ENCODE measurements at places on chromosomes 16 and 17. TPM values are rescaled to one million over a fixed set of nuclear protein-coding genes. Genes with fewer than 3 reads are reported as not detected.

Gene C17orf107
- total RNA-seq: 4.3 TPM

Gene FAM171A2
- total RNA-seq: 2.6 TPM

Gene OR3A3
- total RNA-seq: not detected

Gene AGRP
- total RNA-seq: not detected

Gene SEZ6
- total RNA-seq: not detected

Gene PIGW
- 5.8 TPM for total RNA-seq

Gene CCL8
- 1.2 TPM for total RNA-seq

Gene DVL2
- total RNA-seq: 44.1 TPM

Gene CA5A
- total RNA-seq: not detected

Gene DCAF7
- 24.5 TPM for total RNA-seq

Gene ZNF287
- total RNA-seq: 6.3 TPM

Gene LSM12
- 34.0 TPM for total RNA-seq

Gene NETO2
- 17.5 TPM for total RNA-seq

Gene RTN4RL1
- 2.6 TPM for total RNA-seq

Gene ADGRG3
- not detected for total RNA-seq

Gene BCO1
- not detected for total RNA-seq

Gene LMF1
- total RNA-seq: 26.4 TPM

Gene EFNB3
- 8.4 TPM for total RNA-seq

Gene NME1
- 90.9 TPM for total RNA-seq

Gene C16orf54
- total RNA-seq: not detected

Gene CACNG5
- total RNA-seq: not detected

Gene ADAD2
- not detected for total RNA-seq
